ENCODE measurements at places on chromosomes 2 and 18.

GRCh38 chr18:30684825-30685481 lies 357.6 kb downstream of the DSC3 start:
- no peak for DNase-seq

- DNase-seq, result no peak
These were observed 27.7 kb upstream of the DCC start for GRCh38 chr18:52312346-52312745.

DNA sequence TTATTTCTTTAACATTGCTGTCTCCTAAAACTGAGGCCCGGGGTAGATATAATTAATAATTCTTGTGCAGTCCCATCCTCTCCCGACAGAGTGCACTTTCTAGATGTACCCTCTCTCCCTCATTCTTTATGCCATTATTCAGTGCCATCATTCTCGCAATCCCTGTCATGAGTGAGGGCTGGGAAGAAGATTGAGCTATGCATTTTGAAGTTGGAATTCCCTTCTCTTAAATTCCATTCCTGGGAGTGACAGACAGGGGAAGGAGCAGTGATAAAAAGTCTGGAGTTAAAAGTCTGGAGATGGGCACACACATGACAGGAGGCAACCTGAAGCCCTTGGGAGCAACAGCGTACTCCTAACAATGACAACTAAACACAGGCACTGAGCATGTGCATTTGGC lies 2.6 kb upstream of the KCNE4 start:
- DNase-seq, result no peak

- no peak for DNase-seq
These were observed 6.8 kb upstream of the PPM1G start for GRCh38 chr2:27416151-27416550.

- no peak for DNase-seq
These were observed 152.7 kb upstream of the PTPRM start for GRCh38 chr18:7414459-7414858.

GRCh38 chr2:94990956-94991355 lies 34.6 kb upstream of the MAL start:
- no peak for DNase-seq

DNA sequence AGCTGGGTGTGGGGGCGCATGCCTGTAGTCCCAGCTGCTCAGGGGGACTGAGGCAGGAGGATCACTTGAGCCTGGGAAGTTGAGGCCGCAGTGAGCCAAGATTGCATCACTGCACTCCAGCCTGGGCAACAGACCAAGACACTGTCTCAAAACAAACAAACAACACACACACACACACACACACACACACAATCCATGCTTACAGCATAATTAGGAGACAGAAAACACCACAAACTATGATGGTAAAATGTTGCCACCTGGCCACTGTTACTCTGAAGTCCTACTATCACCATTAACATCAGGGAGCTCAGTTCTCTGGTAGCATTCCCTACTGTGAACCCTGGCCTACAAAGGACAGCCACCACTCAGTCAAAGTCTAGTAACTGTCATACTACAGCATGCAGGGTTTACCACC lies 18.3 kb downstream of the DNPEP start:
- peak; percentile 69 for DNase-seq

DNA sequence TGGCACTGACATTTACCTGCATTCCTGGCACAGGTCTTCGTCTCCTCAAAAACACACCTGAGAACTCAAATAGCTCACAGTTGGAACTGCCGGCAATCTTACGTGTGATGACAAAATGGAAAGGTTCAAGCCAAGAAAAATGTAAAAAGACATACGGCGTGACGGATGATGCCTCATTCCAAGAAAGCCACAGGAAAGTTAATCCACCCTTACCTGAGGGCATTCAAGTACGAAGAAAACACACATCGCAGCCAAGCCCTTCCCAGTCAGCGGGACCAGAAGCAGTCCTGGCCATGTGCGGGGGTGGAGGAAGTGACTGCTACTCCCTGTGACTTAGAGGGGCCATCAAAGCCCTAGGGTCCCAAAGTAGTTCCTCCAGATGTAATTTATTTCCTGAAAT lies 986.3 kb upstream of the CELF4 start:
- DNase-seq, result no peak

DNA sequence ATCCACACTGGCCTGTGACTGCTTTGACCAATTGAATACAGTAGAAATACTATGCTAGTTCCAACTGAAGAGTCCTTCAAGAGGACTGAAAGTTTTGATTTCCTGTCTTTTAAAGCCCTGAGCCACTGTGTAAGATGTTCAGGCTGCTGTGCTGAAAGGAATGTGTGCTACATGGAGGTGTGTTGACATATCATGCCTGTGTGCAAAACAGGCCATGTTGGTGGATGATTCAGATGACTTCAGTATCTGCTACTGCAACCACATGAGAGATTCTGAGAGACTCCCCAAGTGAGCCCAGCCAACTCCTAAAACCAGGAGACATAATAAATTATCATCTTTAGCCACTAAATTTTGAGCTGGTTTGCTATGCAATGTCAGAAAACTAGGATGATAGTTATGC lies 662.9 kb downstream of the ZEB2 start:
- peak; percentile 6 for DNase-seq

DNA sequence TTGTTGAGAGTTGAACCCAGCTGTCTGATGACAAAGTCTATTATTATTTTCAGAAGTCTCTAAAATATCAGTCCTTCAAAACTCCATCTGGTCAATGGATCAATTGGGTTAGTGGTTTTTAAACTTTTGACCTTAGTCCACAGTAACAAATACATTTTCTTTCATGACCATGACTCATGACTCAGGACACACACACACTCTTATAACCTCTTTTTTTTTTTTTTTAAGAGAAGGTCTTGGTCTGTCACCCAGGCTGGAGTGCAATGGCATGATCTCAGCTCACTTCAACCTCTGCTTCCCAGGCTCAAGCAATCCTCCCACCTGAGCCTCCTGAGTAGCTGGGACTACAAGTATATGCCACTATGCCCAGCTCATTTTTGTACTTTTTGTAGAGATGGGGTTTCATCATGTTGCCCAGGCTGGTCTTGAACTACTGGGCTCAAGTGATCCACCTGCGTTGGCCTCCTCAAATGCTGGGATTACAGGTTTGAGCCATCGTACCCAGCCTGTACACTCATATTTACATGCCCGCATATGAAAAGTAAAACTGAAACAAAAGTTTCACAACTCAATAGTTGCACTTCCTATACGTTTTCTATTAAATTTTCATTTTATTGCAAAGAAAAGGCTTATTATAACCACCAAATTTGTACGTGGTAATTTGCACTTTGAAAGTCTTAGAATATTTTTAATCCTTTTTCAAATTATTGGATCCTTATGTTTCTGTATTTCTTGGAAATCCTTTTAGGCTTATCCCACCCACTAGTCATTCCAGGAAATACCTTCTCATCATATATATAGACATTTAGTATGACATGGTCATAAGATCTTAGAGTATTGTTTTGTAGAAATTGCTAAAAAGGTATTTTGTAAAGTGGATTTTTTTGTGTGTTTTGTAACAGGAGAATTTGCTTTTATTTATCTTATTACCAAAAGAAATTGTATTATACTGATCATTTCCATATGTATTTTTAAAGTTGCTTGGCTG lies 199.0 kb downstream of the LPIN1 start:
- DNase-seq, result no peak

GRCh38 chr18:34773961-34774766 lies 64.1 kb downstream of the DTNA start:
- DNase-seq, result peak; percentile 82

DNA sequence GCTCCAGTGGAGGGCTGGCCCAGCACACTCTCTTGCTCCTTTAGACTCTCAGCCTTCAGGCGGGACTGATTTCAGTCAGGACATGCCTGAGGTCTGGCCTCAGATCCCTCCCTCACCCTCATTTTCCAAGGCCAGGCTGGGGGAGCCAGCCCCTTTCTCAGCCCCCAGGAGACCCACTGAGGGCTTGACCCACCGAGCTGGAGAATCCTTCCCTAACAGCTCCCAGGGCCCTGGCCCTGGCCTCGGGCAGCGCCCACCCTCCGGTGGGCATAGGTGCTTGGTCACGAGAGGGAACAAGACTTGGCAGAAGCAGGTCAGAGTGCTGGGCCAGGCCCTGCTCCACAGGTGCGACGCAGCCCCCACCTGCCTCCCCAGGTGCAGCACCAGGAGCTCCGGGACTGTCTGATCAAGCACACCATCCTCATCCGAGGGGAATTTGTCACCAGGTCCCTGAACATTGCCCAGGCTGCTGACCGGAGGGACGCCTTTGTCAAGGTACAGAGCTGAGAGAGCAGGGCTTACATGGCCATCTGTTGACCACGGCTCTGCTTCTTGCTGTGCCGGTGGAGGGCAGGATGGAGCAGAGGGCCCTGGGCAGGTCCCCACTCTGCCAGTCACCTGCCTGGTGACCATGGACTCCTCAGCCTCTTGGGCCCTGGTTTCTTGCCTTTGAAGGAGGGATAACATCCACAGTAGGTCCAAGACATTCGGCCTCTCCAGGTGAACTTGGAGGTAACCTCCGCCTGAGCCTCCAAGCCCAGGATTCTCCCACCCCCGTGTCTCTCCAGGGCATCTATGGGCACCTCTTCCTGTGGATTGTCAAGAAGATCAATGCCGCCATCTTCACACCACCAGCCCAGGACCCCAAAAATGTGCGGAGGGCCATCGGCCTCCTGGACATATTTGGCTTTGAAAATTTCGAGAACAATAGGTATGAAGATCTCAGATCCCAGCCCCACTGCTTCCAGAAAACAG lies 46.3 kb downstream of the MYO7B start:
- DNase-seq, result no peak

- DNase-seq, result peak; percentile 9
These were observed 138.7 kb upstream of the CCDC150 start for GRCh38 chr2:196500686-196501431.

DNA sequence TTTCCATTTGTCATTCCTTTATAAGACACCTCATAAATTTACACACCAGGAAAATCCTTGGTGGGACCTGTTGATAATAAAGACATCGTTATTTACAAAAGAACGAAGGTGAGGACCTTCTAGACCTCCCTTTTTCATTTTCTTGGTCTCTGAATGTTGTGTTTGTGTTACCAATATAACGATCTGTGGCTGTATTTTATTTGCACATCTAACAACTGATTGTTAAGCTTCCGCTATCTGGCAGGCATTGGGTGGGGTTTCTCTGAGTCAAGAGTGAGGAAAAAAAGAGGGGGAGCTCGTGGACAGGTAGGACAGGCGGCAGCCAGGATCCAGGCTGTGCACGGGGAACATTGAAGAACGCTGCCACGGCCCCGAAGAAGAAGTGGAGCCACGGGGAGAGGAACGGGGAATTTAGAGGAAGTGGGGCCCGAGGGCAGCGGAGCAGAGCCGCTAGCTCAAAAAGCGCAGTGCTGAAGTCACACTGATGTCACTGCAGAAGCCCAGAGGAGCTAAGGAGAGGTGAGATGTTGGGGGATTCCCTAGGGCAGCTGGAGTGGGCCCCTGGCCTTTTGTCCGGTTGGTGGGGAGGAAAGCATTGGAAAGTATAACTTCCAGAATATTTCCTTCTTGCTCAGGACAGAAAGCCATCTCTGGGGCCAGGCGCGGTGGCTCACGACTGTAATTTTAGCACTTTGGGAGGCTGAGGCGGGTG lies 20.9 kb upstream of the DNMT3A start:
- no peak for DNase-seq

- no peak for DNase-seq
These were observed 61.8 kb upstream of the CERS6 start for GRCh38 chr2:168394262-168394661.

DNA sequence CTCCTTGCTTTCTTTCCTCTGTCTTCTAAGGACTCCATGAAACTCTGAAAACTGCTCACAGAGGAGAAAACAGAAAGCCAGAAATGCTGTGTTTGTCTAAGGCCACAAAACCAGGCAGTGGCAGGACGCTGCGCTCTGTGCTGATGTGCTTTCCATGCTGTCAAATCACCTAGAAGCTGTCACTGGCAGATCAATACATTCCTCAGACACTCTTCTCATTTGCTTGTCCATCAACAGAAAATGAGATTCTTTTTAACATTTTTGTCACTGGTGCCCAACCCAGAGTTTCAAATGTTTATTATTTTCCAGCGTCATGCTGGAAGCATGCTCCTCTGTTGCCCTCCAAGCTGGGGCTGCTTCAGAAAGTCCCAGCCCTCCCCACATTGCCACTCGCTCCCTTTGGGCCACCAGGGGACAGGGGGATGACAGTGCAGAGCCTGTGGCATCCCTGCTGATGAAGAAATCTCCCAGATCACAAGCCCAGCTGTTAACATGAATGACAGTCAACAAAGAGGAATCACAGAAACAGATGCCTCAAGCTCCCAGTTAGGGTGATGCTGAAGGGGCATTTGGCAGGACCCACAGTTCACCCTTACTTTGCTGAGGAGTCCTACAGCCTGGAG lies 117.5 kb upstream of the MEIS1 start:
- no peak for DNase-seq

DNA sequence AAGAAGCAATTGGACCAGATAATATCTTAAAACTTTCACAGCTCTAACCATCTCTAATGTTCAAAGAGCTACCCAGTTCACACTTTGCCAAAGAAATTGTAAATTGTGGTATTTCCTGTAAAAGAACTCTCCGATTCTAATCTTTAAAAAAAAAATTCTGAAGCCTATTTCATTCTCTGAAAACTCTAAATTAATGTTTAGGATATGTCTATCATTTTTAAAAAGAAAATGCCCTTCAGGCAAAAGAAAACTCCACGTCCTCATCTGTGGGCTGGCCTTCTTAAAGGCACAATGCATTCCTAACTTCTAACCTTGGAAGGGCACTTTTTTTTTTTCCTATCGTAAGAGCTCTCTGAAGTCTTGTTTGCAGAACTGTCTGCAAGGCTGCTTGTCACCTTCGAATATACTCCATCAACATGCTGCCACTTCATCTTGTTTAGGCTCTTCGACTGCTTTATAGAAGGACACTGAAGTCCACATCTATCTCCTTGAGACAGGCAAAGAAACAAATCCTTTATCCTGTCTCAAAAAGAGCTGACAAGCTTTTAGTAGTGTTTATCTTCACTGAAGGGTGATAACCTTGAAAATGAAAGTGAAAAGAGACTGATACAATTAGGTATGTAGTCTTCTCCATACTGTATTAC lies 124.3 kb upstream of the SLC39A10 start:
- DNase-seq, result no peak

GRCh38 chr2:195408196-195408595 lies 248.8 kb upstream of the SLC39A10 start:
- no peak for DNase-seq

GRCh38 chr18:26493021-26493420 lies 55.3 kb downstream of the KCTD1 start:
- DNase-seq, result peak; percentile 61

DNA sequence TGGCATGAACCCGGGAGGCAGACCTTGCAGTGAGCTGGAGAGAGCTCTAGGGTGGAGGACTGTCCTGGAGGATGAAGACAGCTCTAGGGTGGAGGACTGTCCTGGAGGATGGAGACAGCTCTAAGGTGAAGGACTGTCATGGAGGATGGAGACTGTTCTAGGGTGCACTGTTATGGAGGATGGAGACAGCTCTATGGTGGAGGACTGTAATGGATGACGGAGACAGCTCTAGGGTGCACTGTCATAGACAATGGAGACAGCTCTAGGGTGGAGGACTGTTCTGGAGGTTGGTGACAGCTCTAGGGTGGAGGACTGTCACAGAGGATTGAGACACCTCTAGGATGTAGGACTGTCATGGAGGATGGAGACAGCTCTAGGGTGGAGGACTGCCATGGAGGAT lies 21.1 kb upstream of the KCNG2 start:
- no peak for DNase-seq

Measured in foreskin fibroblast (primary cell).